ENCODE measurements at places on chromosomes 1 and 21.

DNA sequence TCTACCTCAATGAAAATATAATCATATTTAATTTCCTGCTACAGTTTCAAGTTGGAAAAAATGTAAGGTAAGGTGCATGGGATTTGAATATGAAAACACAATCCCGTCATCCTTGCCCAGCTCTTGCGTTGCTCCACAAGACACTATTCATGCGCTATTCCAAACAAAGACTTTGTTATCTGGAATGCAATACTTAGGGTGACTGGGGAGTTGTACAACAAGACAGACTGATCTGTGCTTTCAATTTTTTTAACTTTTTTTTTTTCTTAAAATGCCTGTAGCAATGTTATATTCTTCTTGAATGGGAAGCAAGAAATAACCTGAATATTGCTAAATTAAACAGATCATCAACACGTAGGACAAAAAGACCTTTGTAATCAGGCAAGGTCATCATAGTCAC, 1077.2 kb downstream of the TTLL7 start:
- ATAC-seq = no peak

DNA sequence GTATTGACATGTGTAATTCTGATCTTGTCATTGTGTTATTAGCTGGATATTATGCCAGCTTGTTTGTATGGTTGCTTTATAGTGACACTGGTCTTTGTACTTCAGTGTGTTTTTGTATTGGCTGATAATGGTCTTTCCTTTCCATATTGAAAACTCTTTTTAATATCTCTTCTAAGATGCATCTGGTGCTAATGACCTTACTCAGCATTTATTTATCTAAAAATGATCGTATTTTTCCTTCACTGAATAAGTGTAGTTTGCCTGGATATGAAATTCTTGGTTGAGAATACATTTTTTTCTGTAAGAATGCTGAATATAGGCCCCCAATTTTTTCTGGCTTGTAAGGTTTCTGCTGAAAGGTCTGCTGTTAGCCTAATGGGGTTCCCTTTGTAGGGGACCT, 465.5 kb upstream of the TMPRSS15 start:
- ATAC-seq = no peak

- no peak for ATAC-seq
Measured at GRCh38 chr1:209383907-209384709, 199.4 kb upstream of the CAMK1G start.

DNA sequence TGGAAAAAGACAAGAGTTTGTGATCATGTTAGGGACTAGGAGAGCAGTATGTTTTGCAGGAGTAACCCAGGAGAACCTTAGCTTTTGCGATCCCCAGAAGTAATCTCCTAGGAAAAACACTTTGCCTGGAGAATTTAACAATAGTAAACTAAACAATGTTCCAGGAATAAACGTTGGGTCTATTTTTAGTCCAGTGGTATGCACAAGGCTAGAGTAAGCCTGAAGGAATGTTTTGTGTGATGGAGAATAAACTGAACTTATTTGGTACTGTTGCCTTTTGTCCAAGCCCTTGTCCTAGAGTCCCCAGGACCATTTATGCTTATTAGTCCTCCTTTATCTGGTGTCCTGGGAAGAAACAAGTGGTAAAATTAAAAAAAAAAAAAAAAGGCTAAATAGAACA, 28.7 kb upstream of the RGS5 start:
- ATAC-seq = no peak

- ATAC-seq = no peak
Measured at GRCh38 chr1:203425663-203425975, 50.0 kb upstream of the PRELP start.

DNA sequence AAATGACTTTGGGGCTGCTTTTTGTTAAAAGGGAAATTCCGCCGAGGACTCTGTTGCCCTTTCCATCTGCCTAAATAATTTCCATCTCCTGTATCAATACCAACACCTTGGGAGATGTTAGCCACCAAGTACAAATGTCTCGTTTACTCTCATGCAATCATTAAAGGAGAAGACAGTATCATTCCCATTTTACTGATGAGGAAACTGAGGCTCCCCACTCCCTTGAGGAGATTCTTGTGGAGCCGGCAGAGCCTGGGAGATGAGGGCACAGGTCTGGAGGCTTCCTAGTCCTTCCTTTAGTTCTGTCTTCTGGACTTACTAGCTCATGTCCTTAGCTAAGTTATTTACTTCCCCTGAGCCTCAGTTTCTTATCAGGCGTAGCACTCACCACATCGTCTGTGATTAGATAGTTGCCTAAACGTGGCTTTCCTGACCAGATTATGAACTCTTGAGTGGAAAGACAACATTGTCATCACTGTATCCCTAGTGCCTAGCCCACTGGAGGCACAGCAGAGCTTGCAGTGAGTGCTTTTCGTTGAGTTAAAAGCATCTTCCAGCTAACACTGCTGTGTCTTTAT, 81.6 kb downstream of the ADSS2 start:
- ATAC-seq = no peak

- no peak for ATAC-seq
Measured at GRCh38 chr1:64645735-64646134, 99.1 kb upstream of the RAVER2 start.

GRCh38 chr1:218735436-218736032, 390.4 kb downstream of the TGFB2 start:
- no peak for ATAC-seq

All from activated CD4-positive, CD25-positive, alpha-beta regulatory T cell treated with anti-CD3 and anti-CD28 coated beads, Interleukin-2, amount 50 U/mL, for 24 hours (primary cell).